ENCODE measurements at places on chromosomes 1 and 21.

- DNase-seq, result no peak
These were observed 39.7 kb upstream of the CHODL start for GRCh38 chr21:18204931-18205330.

- no peak for DNase-seq
These were observed 26.9 kb upstream of the LBR start for GRCh38 chr1:225454733-225455132.

DNA sequence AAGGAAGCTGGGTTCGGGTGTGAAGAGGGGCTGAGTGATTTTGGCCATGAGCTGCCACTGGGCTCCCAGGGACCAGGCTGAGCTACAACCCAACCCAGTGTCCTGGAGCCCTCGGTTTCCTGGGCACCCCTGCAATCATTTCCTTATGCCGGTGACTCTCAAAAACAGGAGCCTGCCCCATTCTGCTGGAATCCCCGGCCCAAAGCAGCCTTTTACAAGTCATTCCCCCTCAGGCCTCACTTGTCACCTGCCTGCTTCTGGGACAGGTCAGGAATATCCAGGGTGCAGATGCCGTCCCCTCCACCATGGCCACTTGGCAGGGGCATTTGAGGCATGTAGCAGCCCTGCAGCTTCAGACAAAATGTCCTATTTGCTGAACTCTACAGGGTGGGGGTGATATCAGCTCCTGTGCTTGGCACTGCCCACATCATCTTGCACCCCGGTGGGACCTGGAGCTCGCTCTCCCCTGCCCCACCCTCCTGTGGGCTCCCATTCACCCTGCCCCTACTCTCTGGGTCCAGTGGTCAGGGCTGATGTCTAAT, 30.0 kb downstream of the CDK18 start:
- no peak for DNase-seq

DNA sequence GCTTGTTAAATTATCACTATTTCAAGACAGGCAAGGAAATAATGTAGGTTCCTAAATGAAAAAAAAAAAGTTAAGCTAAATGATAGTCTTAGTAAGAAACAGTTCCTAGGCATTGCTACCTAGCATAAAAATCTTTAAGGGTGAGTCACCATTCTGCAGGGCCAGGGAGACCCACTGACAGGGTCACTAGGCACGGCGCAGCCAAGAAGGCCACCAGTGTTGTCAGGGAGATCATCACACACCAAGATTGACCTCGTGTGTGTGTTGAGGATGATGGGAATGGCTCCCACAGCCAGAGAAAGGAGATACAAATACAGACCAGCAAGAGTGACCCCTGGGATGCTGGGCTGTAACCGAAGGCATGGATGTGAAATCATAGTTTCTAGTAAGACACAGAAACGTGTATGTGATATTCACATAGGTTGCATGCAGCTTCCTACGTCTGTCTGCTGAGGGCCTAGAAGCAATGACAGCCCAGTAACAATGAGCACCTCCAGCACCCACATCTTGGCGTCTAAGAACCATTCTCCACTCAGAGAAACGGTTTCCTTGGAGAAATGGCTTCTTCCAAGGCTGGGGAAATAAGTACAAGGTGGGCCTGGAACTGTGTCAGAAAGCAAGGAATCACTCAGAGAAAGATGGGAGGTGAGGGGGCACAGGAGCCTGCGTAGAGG, 29.1 kb downstream of the RIPK4 start:
- DNase-seq, result no peak

GRCh38 chr1:230376296-230376695, 49.8 kb downstream of the PGBD5 start:
- DNase-seq, result no peak
